ENCODE measurements at places on chromosomes 1 and 21.

DNA sequence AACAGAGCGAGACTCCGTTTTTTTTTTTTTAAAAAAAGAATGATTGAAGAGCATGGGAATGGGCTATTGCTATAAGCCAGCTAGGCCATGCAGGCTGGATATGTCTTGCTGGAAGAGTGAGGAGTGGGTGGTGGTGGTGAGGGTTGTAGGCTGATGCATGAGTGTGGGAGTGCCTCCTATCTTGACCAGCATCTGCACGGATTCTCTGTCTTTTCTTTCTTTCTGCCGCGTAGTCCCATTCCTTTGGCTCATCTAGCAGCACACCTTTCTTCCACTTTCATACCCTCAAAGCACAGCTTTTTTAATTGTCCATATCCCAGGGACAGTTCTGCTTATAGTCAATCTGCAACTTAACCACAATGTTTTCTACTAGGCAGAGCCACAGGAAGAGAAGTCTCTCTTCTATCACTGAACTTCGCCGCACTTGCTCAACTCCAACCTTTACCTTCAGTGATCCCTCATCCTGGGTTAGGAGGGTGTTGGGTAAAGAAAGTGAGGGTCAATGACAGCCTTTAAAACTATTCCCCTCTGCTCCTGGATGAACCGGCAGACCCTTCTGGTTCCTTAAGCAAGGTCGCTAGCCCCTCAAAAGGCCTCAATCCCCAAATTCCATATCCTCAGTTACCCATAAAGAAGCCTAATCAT, 15.2 kb downstream of the ADCY10 start:
- no peak for DNase-seq

DNA sequence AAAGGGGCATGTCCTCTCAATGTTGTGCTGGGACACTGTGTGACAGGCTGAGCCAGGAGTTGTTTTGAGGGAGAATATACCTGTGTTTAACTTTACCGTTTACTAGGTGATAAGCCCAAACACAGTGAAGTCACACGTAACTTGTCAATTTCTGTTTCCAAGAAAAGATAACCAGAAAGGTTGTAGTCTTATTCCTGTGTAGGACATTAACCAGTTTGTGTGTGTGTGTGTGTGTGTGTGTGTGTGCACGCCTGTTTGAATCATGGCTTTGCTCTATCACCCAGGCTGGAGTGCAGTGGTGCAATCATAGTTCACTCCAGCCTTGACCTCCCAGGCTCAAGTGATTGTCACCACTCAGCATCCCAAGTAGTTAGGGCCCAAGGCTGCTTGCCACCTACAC, 83.6 kb downstream of the MRPS6 start:
- DNase-seq = no peak

DNA sequence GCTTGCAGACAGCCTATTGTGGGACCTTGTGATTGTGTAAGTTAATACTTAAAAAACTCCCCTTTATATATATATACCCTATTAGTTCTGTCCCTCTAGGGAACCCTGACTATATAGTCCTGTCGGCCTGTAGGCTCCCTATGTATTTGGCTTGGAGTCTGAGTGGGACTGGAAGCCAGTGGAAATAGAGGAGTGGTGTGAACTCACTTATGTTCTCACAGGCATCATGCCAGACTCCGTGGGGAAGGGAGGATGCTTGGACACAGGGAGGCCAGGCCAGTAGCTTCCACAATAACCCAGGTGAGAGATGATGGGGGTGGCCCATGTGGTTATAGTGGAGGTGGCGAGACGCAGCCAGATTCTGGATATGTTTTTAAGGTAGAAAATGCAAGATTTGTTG, 136.7 kb upstream of the SYT6 start:
- DNase-seq = no peak

DNA sequence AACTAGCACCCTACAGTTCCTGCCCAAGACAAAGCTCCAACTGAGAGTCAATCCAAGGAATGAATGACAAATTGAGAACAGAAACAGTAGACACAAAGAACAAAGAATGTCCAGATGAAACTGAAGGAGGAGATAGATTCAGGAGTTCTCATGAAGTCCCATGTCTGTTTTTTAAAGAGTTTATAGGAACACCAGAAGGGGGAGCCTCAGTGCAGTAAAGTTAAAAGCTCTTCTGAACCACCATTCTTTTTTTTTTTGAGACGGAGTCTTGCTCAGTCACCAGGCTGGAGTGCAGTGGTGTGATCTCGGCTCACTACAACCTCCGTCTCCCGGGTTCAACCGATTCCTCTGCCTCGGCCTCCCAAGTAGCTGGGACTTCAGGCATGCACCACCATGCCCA, 323.6 kb downstream of the MRPL39 start:
- DNase-seq = no peak

GRCh38 chr1:204961765-204962419, 81.1 kb upstream of the CNTN2 start:
- no peak for DNase-seq

- no peak for DNase-seq
Observed at GRCh38 chr21:26969971-26970725, 3.3 kb upstream of the ADAMTS5 start.

DNA sequence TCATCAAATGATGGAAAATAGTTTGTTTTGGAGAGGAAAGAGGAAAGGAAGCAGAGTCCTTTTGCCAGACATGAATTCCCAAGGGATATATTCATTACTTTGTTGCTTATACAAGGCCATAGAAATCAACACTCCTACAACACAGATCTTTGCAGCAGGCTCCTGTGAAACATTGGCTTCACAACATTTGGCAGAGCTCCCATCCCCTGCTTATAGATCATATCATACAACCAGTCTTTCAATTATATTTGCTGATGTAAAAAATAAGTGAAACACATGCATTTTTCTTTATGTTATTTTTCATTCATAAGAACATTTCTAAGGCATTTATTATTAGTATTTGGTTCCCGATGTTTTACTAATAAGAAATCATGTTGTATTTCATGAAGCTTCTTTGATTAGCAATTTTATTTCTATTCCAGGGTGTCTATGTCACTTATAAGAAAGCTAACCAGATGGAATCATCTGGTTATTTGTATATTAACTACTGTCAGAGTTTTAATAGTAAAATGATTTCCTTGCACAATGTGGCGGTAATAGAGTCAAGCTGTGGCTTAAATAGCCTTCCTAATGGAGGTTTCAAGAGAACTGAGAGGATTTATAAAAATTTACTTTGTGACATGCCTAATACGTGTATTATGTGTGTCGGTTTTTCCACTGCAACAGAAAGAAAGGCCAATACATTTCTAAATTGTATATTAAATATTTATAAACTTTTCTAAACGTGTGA, 470.3 kb upstream of the NCAM2 start:
- no peak for DNase-seq

- DNase-seq = no peak
Observed at GRCh38 chr1:109243860-109244552, 5.3 kb upstream of the CELSR2 start.

DNA sequence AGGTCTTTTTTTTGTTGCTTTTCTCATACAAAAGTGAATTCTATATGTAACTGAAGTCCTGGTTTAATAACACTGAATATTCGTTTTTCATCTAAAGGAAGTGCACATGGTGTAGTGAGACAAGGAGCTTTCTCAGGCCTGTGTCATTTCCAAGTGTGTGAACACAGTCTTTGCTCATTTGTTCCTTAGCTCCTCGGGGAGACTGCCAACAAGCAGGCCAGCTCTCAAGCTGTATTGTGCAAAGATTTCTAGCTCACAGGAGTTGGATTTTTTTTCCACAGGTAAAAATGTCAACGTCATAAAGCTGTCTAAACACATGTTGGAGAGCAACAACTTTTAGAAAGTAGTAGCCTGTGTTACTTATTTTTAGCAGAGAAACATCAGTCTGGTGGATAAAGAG, 87.8 kb upstream of the S1PR1 start:
- no peak for DNase-seq

DNA sequence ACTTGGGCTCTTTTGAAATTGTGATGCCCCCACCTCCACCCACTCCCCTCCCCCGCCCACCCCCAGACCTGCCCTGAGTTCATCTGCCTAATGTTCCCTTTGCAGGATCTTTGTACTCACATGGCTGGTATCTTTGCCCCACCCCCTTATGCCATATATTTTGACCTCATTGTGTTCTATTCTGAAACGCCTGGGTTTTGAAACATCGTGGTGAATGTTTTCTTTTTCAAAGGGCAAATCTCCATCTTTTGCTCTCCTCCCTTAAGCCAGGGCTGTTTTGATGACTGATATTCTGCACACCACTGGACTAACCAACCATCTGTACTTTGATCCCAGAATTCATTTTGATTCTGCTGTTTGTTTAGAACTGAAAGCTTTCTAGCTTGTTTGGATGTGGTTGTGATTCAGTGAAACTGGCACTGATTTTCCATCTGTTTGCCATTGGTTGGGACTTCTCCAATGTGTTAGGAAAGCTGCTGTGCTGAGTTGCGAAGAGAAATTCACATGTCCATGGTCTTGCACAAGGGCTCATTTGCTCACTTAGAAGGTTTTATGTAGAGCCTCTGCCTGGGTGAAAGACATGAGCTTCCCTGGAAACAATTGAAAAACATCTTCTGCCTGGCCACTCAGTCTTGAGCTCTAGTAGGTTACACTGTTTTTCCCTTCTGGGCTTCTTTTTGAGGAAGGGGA, 16.5 kb downstream of the SMAP2 start:
- DNase-seq = no peak

DNA sequence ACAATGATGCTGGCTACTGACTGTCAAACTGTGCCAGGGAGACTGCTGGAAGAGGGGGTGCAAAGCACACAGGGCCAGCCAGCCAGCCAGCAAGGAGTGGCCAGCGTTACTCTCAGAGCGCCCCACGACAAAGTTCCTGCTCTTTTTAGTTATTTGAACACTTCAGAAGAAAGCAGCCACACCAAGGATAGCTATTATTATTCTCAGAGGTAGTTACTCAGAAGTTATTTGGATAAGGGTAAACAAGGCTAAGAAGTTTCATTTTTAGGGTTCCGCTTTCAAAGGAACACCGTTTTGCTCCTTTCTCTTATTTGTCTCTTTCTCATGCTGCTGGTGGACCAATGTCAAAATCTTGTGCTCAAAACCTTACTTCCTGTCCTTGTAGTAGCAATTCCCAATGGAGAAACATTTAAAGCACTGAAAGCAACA, 59.9 kb downstream of the VANGL2 start:
- no peak for DNase-seq

DNA sequence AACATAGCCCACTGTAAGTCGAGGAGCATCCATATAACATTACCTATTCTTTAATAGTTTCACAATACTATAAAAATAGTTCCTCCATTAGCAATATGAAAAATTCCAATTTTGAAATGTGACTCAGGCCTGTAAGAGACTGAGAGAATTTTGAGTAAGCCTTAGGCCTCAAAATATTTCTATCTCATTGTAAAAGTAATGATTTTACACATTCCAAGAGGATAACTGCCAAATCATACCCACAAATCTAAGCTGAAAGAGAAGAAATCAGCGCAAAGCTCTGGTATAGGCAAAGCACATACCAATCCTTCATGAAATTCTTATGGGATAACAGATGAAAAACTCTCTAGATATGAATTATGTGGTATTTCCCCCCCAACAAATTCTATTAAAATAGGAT, 144.1 kb downstream of the CDC42BPA start:
- DNase-seq = no peak

DNA sequence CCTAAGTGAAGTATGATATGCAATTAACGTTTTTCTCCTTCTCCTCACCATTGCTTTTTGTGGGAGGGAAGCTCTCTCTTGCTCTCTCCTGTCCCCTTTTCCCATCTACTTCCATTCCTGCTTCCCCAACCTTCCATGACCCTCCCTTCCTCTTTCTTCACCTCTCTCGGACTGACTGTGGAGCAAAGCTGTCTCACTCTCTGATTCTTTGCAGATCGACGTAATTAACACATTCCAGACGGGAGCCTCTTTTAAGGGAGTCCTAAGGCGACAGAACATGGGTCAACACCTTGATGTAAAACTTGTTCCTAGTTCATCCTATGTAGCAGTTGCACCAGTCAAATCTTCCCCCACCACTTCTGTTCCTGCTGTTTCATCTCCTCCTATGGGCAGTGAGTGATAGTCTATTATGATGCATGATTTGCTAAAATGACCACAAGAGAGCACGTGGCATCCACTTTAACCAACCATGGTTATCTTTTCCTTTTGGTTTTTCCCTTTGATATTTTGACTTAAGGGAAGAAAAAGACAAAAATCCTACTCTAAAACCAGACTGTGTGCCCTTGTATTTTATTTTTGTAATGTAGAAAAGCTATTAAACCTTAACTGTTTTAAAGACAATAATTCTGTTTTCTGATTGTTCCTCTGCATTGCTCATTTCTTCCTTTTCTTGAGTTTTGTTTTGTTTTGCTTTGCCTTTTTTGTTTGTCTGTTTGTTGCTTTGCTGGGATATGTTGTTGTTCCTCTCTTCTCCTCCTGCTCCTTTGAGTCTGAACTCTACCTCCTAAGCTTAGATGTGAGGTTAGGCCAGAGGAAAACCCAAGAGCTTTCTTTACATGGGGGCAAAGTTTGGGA, 31.7 kb upstream of the LAX1 start:
- DNase-seq = no peak

DNA sequence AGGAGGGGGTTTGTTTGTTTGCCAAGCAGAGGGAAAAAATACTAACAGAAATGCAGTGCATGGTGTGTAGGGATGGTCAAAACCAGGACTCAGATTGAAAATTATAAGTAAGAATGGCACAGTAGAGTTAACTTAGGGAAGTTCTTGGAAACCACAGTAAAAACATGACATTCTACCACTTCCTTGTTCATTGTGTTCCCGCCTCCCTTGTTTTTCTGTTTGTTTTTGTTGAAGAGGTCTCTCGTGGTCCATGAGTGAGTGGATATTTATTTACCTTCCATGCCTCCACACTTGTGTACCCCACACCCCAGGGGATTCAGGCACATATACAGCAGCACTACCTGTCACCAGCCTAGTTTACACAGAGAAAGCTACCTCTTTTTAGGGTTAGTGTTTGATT, 69.6 kb downstream of the OLFML2B start:
- DNase-seq = no peak

GRCh38 chr1:21280011-21280471, 10.2 kb downstream of the ECE1 start:
- no peak for DNase-seq

DNA sequence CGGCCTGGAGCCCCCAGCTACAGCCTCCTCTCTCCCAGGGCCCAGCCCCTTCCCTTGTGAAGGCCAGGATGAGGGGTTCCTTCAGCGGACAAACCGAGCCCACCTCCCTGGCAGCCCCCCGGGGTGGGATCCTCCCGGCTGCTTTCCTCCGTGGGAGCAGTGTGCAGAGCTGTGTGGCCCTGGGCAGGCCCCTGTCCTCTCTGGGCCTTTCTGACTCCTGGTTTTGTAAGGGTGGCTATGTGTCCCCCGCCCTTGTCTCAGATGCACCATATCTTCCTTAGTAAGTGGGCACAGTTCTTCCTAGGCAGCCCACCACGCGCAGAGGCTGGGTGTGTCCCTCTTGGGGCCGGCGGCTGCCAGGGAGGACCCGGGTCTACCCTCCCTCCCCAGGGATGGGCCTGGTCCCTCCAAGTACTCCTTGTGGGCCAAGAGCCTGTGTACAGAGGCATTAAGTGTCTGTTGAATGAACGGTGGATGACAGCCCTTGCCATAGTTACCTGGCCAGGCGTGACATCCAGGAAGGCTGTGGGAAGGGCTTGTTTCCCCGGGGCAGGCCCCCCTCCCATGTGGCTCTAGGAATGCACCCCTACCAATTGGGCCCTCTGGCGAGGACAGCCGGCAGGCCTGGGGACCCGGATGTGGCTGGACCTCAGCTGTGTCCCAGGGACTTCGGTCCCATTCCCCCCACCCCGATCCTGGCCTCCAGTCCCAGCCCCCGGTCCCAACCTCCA, 3.8 kb downstream of the SMIM1 start:
- no peak for DNase-seq

GRCh38 chr1:210792250-210793102, 341.5 kb downstream of the KCNH1 start:
- no peak for DNase-seq

Measured in type B pancreatic cell (in vitro differentiated cells).